ENCODE measurements at places on chromosomes 5 and 9. TPM values are rescaled to one million over a fixed set of nuclear protein-coding genes. Genes with fewer than 3 reads are reported as not detected.

SPAG8 gene
- 3.6 TPM for total RNA-seq

TMEM252 gene
- total RNA-seq = not detected

FBXO4 gene
- 13.8 TPM for total RNA-seq

PFN3 gene
- total RNA-seq = not detected

PLPP7 gene
- total RNA-seq = 16.8 TPM

SAP30L gene
- 34.2 TPM for total RNA-seq

NUDT12 gene
- 23.6 TPM for total RNA-seq

SLC34A3 gene
- total RNA-seq = not detected

ITK gene
- not detected for total RNA-seq

CTNND2 gene
- 4.2 TPM for total RNA-seq
